ENCODE measurements at places on chromosomes 16 and 17.

GRCh38 chr16:78677181-78677731, 577.8 kb downstream of the WWOX start:
- no peaks in the 10 kb centered on the region for H3K36me3 ChIP-seq
- H3K27ac ChIP-seq: no peak overlapping the region
- DNase-seq: no peak
- H3K4me1 ChIP-seq: no peaks in the 10 kb centered on the region
- H3K4me3 ChIP-seq: no peak overlapping the region

DNA sequence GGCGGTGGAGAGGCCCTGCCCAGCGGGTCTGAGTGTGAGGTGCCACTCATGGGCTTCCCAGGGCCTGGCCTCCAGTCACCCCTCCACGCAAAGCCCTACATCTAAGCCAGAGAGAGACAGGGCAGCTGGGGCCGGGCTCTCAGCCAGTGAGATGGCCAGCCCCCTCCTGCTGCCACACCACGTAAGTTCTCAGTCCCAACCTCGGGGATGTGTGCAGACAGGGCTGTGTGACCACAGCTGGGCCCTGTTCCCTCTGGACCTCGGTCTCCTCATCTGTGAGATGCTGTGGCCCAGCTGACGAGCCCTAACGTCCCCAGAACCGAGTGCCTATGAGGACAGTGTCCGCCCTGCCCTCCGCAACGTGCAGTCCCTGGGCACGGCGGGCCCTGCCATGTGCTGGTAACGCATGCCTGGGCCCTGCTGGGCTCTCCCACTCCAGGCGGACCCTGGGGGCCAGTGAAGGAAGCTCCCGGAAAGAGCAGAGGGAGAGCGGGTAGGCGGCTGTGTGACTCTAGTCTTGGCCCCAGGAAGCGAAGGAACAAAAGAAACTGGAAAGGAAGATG, 11.2 kb downstream of the VASN start:
- peaks cover 37% of the 10 kb centered on the region for H3K4me1 ChIP-seq
- H3K36me3 ChIP-seq: peaks cover 95% of the 10 kb centered on the region
- DNase-seq: no peak
- H3K27me3 ChIP-seq: no peaks in the 10 kb centered on the region
- H3K4me3 ChIP-seq: no peak overlapping the region

GRCh38 chr17:66976781-66977201, 12.3 kb downstream of the CACNG4 start:
- H3K36me3 ChIP-seq: peaks cover 51% of the 10 kb centered on the region
- H3K27ac ChIP-seq: no peak overlapping the region
- H3K27me3 ChIP-seq: no peaks in the 10 kb centered on the region
- peak; percentile 60 for DNase-seq
- no peak overlapping the region for H3K4me3 ChIP-seq
- peaks cover 59% of the 10 kb centered on the region for H3K4me1 ChIP-seq

GRCh38 chr17:76535788-76536510, 1.6 kb downstream of the CYGB start:
- peaks cover 17% of the 10 kb centered on the region for H3K36me3 ChIP-seq
- DNase-seq: no peak
- peaks cover 32% of the 10 kb centered on the region for H3K27me3 ChIP-seq
- no peak overlapping the region for H3K4me3 ChIP-seq

DNA sequence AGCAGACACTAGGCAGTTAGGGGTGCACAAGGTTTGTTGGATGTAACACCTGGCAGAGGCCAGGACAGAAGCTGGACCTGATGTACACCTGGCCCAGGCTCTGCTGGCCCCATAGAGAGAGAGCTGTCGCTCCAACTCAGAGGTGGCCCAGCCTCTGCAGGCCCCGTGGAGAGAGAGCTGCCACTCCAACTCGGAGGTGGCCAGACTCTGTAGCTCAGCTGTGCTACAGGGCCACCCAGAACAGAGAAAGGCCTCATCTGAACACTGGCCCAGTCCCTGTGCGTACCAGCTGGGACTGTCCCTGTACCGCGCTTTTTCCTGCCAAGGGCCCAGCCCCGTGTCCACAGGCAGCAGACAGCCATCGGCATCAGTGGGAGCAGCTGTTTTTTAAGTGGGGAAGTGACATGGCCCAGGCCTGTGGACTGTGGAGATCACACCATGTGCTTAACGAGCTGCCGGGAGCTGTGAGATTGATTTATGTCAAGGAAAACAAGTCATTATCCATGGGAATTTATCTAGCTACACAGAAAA, 176.4 kb upstream of the CHMP6 start:
- peak; percentile 18 for DNase-seq
- H3K4me3 ChIP-seq: no peak overlapping the region
- H3K36me3 ChIP-seq: peaks cover 10% of the 10 kb centered on the region
- no peak overlapping the region for H3K27ac ChIP-seq

DNA sequence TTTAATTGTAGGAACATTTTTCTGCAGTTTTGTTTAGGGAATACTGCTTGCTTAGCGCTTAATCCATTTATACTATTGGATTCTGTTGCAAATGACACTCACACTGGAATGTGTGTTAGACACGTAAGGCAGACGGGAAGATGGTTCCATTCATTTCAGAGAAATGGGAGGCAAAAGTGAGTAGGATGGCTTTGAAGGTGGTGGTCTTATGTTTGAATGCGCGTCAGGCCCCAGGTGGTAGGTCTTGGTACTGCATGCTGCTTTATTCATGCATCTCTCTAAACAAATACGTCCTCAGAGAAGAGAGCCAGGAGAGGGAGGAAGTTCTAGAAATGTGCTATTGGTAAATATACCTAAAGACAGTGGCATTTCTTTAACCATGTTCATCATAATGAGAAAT, 997.6 kb upstream of the RBFOX1 start:
- no peak overlapping the region for H3K4me3 ChIP-seq
- H3K27me3 ChIP-seq: no peaks in the 10 kb centered on the region
- H3K36me3 ChIP-seq: no peaks in the 10 kb centered on the region
- no peaks in the 10 kb centered on the region for H3K4me1 ChIP-seq

DNA sequence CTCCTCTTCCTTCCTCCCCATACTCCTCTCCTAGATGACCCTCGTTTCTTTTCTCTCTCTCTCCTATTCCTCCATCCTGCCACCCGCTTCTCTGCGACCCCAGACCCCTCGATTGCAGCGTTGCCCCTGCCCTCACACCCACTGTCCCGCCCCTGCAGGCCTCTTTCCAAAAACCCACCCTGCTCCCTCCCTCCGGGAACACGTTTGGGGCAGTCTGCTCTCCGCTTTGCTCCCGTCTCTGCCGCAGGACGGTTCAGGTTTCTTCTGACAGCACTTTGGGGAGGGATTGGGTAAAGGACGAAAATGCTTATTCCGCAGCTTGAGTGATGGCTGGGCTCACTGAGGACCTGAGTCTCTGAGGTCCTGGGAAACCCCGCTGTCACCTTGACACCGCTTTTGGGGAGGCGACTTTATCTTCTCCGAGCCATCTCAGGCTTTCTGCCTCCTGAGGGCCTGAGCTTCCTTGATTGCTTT, 690 bp downstream of the NDE1 start:
- H3K4me3 ChIP-seq: peak overlapping the region; percentile 84
- H3K27me3 ChIP-seq: no peaks in the 10 kb centered on the region
- peaks cover 21% of the 10 kb centered on the region for H3K4me1 ChIP-seq
- DNase-seq: peak; percentile 15
- H3K27ac ChIP-seq: peak overlapping the region; percentile 88
- H3K36me3 ChIP-seq: peaks cover 3% of the 10 kb centered on the region

DNA sequence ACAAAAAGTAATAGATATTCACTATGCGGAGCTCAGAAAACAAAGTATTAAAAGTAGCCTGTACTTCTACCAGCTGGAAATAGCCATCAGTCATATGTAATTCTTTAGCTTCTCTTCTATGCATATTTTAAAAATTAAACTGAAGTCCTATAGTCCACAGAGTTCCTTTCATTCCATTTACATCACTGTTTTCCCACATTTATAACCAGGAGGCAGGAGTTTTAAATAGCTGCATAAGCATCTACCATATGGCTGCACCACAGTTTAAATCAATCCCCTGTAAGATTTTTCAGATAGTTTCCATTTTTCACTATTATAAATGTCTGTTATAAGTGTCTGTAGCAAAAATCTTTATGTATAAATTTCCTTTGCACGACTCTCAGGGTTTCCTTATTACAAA, 45.1 kb downstream of the ZFHX3 start:
- no peaks in the 10 kb centered on the region for H3K36me3 ChIP-seq
- no peak overlapping the region for H3K4me3 ChIP-seq
- peaks cover 5% of the 10 kb centered on the region for H3K27me3 ChIP-seq
- peaks cover 21% of the 10 kb centered on the region for H3K4me1 ChIP-seq

DNA sequence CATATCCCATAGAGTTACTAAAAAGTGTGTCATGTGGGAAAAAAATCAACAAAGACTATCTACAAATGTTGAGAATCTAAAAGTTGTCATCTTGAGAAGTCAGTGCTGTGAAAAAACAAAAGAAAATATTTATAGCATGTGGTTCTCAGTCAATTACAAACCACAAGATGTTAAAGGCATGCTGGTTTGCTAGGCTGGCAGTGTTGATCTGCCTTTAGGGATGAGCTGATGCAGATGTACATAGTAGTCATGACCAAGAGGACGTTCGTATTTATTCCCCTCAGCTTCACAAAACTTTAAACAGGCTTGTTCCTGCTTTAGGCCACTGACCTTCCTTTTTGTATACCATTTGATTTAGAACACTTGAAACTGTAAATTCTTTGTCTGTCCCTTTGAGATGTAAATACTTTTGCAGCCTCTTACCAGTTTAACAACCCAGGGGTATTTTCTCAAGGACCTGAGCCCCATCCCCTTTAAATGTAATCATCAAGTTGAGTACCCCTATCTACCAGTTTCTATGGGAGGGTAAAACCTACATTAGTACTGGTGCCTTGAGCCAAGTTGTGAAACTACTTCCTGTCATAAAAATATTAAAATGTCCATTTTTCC, 446.6 kb downstream of the KCNJ18 start:
- no peak for DNase-seq
- no peak overlapping the region for H3K4me3 ChIP-seq
- H3K36me3 ChIP-seq: no peaks in the 10 kb centered on the region
- no peaks in the 10 kb centered on the region for H3K4me1 ChIP-seq

- H3K27ac ChIP-seq: no peak overlapping the region
- no peak for DNase-seq
- no peak overlapping the region for H3K4me3 ChIP-seq
- peaks cover 23% of the 10 kb centered on the region for H3K36me3 ChIP-seq
- no peaks in the 10 kb centered on the region for H3K27me3 ChIP-seq
- H3K4me1 ChIP-seq: peaks cover 45% of the 10 kb centered on the region
Measured at GRCh38 chr17:81380666-81381518, 14.4 kb upstream of the BAHCC1 start.

DNA sequence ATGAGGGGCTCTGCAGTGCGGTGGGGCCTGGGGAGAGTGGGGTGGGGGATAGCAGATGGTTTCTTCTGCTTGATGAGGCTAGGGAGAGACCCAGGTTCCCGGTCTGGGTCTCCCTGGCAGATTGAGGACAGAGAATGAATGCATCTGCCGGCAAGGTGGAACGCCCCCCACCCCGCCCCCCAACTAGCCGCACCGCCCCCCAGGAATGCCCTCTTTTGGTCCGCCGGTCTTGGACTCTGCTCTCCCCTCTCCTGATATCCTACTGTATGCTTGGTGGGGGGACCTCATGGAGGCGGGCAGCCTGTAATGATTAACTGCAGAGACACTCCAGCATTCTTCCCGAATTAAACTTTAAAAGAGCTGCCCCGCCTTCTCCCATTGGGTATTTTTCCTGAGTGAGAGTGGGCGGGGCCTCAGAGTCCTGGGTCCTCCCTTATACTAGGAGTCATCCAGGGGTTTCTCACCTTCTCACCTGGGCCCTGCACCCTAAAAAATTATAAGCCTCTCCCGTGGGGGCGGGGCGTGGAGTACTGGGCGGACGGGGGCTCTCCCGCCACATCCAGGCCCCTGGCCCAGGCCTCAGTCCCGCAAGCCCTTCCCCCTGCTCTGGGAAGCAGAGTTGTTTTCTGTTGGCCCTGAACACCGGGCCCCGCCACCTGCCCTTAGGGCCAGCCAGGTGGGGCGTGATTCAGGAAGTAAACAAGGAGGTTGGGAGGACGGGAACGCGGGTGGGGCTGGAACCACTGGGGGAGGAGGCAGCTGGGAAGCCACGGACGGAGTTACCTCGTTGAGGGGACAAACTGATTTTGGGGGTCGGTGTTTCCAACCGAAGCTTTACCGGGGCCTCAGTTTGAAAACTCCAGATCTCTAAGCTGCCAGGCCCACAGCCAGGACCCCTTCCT, 1.5 kb downstream of the GRB7 start:
- DNase-seq: no peak
- peak overlapping the region; percentile 16 for H3K4me3 ChIP-seq
- H3K4me1 ChIP-seq: peaks cover 35% of the 10 kb centered on the region
- H3K36me3 ChIP-seq: no peaks in the 10 kb centered on the region

GRCh38 chr16:122361-122760, 16.1 kb downstream of the NPRL3 start:
- H3K36me3 ChIP-seq: peaks cover 36% of the 10 kb centered on the region
- no peak overlapping the region for H3K27ac ChIP-seq
- peaks cover 5% of the 10 kb centered on the region for H3K4me1 ChIP-seq

DNA sequence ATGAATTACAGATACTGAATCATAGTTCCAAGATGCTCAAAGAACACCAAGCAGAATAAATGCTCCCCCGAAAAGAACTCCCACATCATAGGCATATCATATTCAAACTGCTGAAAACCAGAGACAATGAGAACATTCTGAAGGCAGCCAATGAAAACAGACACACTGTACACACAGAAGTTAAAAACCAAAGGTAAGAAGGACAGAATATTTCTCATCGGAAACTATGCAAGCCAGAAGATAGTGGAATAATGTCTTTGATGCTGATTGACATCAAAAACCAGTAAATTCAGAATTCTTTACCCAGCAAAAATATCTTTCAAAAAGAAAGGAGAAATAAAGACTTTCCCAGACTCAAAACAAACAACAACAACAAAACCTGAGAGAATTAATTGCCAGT, 73.8 kb upstream of the IRX5 start:
- H3K4me3 ChIP-seq: no peak overlapping the region
- H3K4me1 ChIP-seq: no peaks in the 10 kb centered on the region
- H3K36me3 ChIP-seq: no peaks in the 10 kb centered on the region

DNA sequence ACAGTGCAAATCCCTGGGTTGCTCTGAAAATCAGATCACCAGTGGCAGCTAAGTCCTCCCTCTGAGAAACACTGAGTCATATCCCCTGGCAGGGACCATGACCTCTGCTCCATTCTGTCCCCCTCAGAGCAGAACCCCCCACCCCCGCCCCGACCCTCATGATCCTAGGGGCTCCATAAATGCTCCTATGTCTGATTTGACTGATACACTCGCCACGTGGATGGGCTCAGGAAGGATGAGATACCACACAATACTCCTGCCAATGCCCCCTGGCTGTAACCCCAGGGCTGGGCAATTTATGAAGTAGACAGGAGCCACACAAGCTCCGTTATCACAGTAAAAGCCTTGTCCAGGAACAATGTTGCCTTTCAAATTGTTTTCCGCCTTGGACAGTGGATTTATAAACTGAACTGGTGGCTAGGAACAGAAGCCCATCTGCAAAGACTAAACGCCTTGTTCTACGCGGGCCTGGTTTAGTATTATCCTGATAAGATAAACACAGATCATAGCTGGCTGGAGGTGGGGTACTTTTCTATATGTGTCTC, 394.8 kb downstream of the SLC39A11 start:
- no peak overlapping the region for H3K4me3 ChIP-seq
- H3K27me3 ChIP-seq: no peaks in the 10 kb centered on the region
- H3K4me1 ChIP-seq: peaks cover 26% of the 10 kb centered on the region
- DNase-seq: peak; percentile 51
- no peak overlapping the region for H3K27ac ChIP-seq

- H3K36me3 ChIP-seq: peaks cover 47% of the 10 kb centered on the region
- H3K4me1 ChIP-seq: peaks cover 4% of the 10 kb centered on the region
- no peak overlapping the region for H3K4me3 ChIP-seq
- H3K27me3 ChIP-seq: no peaks in the 10 kb centered on the region
Measured at GRCh38 chr16:11696266-11697012, 28.2 kb downstream of the SNN start.
